LHCN-M2 (cell line): ENCODE measurements at places on chromosomes 4 and X. TPM values are rescaled to one million over a fixed set of nuclear protein-coding genes. Genes with fewer than 3 reads are reported as not detected.

GRCh38 chr4:40395166-40395900 is 60.2 kb downstream of the CHRNA9 start:
- DNase-seq = no peak

DNA sequence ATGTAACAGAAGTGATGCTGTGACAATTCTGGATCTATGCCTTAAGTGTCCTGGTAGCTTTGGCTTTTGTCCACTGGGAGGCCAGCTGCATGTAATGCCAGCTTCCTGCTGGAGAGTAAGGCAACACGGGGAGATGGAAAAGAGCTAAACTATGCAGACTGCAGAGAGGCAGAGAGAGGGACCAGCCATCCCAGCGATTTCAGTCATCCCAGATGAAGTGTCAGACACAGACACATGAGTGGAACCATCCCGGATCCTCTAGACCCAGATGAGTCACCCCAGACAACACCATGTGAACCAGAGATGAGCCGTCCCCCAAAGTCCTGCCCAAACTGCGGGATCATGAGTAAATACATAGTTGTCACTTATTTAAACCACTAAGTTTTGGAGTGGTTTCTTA is 14.6 kb downstream of the SRPX start:
- peak; percentile 74 for DNase-seq

GRCh38 chr4:41883988-41884734 is 51.1 kb upstream of the TMEM33 start:
- DNase-seq = no peak

GRCh38 chrX:118480172-118480571 is 15.4 kb upstream of the DOCK11 start:
- DNase-seq = peak; percentile 4

GRCh38 chr4:98166731-98167041 is 23.4 kb upstream of the STPG2 start:
- no peak for DNase-seq

GRCh38 chrX:67784712-67785111 is 240.9 kb downstream of the AR start:
- DNase-seq = no peak

Gene BMPR1B
- total RNA-seq = 11.5 and 14.5 TPM in 2 replicates
